Trophoblast cell (in vitro differentiated cells and primary cell): ENCODE measurements at places on chromosomes 7 and 10.

DNA sequence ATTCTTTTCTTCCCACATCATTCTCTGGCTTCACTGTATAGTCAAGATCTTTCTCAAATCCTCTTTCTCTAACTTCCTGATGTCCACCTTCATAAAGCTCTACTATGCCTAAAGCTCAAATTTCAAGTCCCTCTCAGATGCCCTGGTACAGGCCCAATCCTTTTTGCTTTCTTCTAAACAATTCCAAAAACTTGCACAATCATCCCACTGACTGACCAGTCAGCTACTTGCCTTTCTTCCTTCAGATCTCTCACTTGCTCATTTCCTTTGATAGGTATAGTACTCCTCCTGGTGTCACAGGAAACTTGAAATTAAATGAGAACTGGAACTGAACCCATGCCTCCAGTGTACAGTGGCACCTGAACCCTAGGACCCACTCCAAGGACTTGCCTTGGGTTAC lies 18.2 kb downstream of the SEC31B start:
- no peak overlapping the region for H3K27ac ChIP-seq
- peaks cover 12% of the 10 kb centered on the region for H3K36me3 ChIP-seq

- no peaks in the 10 kb centered on the region for H3K4me1 ChIP-seq
- H3K4me3 ChIP-seq: no peak overlapping the region
- no peaks in the 10 kb centered on the region for H3K27me3 ChIP-seq
- H3K27ac ChIP-seq: no peak overlapping the region
Observed at GRCh38 chr10:48771234-48771633, 86.6 kb downstream of the WDFY4 start.

- DNase-seq: no peak
- H3K36me3 ChIP-seq: no peaks in the 10 kb centered on the region
- no peak overlapping the region for H3K27ac ChIP-seq
Observed at GRCh38 chr7:14751461-14751860, 151.1 kb downstream of the DGKB start.

DNA sequence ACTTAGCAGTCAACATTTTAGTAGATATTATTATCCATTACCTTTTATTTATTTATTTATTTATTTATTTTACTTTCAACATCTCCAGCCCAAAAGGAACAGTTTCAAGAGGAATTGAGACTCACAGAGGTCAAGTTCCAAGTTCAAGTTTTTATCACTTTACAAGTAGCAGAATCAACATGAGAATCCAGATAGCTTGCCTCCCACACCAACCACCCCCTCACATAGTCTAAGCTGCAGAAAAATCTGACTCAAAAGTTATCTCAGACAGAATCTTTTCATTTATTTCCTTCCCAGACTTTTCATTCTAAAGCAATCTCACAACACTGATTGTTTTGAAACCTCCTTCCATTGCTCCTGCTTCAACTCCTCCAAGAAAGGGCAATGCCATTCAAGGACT lies 129.6 kb downstream of the GRM3 start:
- no peaks in the 10 kb centered on the region for H3K27me3 ChIP-seq
- H3K4me3 ChIP-seq: no peak overlapping the region
- no peak overlapping the region for H3K27ac ChIP-seq
- no peaks in the 10 kb centered on the region for H3K36me3 ChIP-seq
- no peak for DNase-seq

DNA sequence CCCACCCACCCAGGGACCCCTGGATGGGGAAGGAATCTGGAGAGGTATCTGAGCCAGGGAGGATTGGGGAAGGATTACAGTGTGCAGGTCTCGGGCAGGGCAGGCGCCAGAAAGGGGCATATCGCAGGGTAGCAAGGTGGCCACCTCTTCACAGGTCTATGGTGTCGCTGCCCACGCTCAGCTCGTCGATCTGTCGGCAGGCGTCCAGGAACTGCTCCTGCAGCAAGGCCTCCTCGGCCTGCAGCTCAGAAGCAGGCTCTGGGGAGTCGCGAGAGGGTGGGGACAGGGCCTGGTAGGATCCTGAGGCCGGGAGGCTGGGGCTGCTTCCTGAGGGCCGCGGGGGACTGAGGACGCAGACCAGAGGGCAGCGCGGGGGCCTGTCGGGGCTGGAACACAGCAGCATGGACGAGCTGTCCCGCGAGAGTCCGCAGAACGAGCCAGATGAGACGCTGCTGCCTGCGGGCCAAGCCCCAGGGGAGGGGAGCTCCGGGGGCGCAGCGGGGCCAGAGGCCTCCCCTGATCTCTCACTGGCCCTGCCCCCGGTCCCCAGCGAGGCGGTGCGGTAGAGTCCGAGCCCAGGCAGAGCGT lies 7.1 kb upstream of the RBM28 start:
- peaks cover 25% of the 10 kb centered on the region for H3K36me3 ChIP-seq
- no peak overlapping the region for H3K4me3 ChIP-seq
- peaks cover 21% of the 10 kb centered on the region for H3K4me1 ChIP-seq
- no peaks in the 10 kb centered on the region for H3K27me3 ChIP-seq
- no peak for DNase-seq

GRCh38 chr10:29199941-29200679 lies 88.8 kb upstream of the LYZL1 start:
- no peak overlapping the region for H3K27ac ChIP-seq
- no peaks in the 10 kb centered on the region for H3K36me3 ChIP-seq
- no peak for DNase-seq
- peaks cover 4% of the 10 kb centered on the region for H3K4me1 ChIP-seq
- no peak overlapping the region for H3K4me3 ChIP-seq

- H3K4me3 ChIP-seq: no peak overlapping the region
- H3K4me1 ChIP-seq: peaks cover 16% of the 10 kb centered on the region
- H3K27me3 ChIP-seq: no peaks in the 10 kb centered on the region
- no peak for DNase-seq
Observed at GRCh38 chr10:123635745-123636144, 30.4 kb upstream of the GPR26 start.

DNA sequence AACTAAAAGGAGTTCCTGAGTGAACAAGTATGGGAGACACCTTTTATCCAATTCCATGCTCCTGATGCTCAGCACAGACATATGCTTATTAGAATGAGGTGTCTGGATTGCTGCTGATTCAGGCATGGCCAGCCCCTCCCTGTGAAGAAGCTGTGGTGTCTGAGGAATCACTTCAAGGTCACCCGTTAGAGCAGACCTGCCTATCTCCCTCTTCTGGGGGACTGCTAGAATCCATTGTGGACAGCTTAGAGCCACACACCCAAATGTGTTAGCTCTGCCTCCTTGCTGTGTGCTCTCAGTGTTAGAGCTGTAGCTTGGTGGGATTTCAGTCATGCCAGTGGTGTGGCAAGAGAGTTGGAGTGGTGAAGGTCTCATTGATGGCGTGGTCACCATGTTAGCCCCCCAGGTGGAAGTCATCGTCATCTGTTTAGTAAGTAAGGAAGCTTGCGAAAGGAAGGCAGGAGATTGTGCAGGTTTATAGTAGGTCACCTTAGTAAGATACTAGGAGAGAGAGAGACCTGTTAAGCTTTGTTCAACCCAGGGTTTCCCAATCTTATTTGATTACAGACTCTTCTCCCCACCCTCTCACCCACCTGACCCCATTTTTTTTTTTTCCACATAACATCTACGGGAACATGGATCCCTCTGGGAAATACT lies 12.8 kb downstream of the PRXL2A start:
- DNase-seq: no peak
- no peak overlapping the region for H3K4me3 ChIP-seq
- peaks cover 5% of the 10 kb centered on the region for H3K4me1 ChIP-seq

DNA sequence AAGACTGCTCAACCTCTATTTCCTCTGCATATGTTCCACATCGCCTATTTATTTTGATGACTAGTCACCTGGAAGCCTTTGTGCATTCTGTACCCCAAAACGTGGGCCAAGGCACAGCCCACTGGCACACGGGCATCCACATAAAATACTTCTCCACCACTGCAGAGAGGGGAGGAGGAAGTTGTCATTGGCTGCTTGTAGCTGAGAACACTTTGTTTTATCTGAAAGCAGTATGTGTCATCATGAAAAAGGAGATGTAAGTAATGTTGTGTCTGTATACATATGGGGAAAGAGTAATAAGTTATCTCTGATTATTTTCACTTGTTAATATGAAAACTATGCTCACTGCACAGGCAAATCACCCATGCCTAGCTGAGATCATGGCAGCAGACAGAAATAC lies 48.2 kb upstream of the AMPH start:
- no peak overlapping the region for H3K27ac ChIP-seq
- H3K4me1 ChIP-seq: no peaks in the 10 kb centered on the region
- DNase-seq: no peak

- no peak overlapping the region for H3K4me3 ChIP-seq
- peaks cover 2% of the 10 kb centered on the region for H3K36me3 ChIP-seq
- DNase-seq: no peak
- no peaks in the 10 kb centered on the region for H3K4me1 ChIP-seq
Observed at GRCh38 chr10:131733596-131733995, 167.2 kb upstream of the PPP2R2D start.

- no peaks in the 10 kb centered on the region for H3K4me1 ChIP-seq
- H3K4me3 ChIP-seq: no peak overlapping the region
- no peaks in the 10 kb centered on the region for H3K36me3 ChIP-seq
- peak; percentile 27 for DNase-seq
- no peak overlapping the region for H3K27ac ChIP-seq
- no peaks in the 10 kb centered on the region for H3K27me3 ChIP-seq
Observed at GRCh38 chr7:135936497-135937217, 40.5 kb downstream of the MTPN start.

GRCh38 chr7:155223021-155223420 lies 74.7 kb upstream of the INSIG1 start:
- H3K27ac ChIP-seq: no peak overlapping the region
- no peak overlapping the region for H3K4me3 ChIP-seq
- H3K36me3 ChIP-seq: no peaks in the 10 kb centered on the region
- peaks cover 12% of the 10 kb centered on the region for H3K4me1 ChIP-seq

DNA sequence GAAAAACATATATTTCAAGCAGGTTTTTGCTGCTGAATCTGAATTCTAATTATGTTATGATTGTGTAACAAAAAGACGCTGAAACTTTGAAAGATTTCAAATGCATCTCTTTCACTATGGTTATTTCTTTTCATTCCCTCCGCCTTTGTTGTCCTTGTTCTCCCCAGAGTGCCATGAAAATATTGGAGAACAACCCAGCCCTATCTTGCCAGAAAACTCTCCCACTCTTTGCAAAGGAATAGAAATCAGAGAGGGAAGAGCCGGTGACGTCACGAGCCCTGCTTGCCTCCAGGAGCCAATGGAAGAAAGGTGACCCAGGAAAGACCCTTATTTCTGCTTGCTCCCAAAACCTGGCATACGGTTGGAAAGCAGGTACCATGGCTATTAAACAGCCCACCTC lies 3.4 kb downstream of the GFRA1 start:
- no peak for DNase-seq
- H3K27me3 ChIP-seq: peaks cover 52% of the 10 kb centered on the region
- no peak overlapping the region for H3K4me3 ChIP-seq
- H3K36me3 ChIP-seq: no peaks in the 10 kb centered on the region
- H3K4me1 ChIP-seq: peaks cover 26% of the 10 kb centered on the region

- no peaks in the 10 kb centered on the region for H3K4me1 ChIP-seq
- no peak for DNase-seq
- H3K27ac ChIP-seq: no peak overlapping the region
- no peak overlapping the region for H3K4me3 ChIP-seq
- no peaks in the 10 kb centered on the region for H3K36me3 ChIP-seq
Observed at GRCh38 chr10:110659558-110659957, 15.4 kb downstream of the RBM20 start.
